ENCODE measurements at places on chromosomes 2 and 18.

- no peak for DNase-seq
Measured at GRCh38 chr2:29987146-29987545, 65.8 kb upstream of the ALK start.

- no peak for DNase-seq
Measured at GRCh38 chr2:12501469-12502158, 215.1 kb upstream of the TRIB2 start.

DNA sequence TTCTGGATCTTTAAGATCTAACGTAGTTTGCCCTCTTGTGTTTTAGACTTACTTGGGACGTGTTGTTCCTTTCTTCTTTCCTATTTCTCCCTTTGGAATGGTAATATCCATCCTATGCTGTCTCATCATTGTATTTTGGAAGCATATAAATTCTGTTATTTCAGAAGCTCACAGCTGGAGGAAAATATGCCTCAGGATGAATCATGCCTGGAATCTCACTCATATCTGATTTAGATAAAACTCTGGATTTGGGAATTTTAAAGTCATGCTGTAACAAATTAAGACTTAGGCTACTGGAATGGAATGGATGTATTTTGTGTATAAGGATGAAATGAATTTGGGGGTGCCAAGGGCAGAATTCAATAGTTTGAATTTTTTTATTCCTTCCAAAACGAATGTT lies 245.2 kb upstream of the GULP1 start:
- no peak for DNase-seq

- DNase-seq: no peak
Measured at GRCh38 chr2:224838335-224838734, 122.2 kb upstream of the CCDC195 start.

DNA sequence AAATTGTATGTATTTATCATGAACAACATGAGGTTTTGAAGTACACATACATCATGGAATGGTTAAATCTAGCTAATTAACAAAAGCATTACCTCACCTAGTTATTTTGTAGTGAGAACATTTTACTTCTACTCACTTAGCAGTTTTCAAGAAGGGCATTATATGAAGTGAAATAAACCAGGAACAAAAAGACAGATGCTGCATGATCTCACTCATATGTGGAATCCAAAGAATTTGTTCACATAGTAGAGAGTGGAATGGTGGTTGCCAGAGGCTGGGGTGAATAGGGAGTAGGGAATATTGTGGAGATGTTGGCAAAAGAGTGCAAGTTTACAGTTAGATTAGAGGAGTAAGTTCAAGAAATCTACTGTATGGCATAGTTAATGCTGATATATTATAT lies 292.0 kb downstream of the ASXL3 start:
- no peak for DNase-seq
